ENCODE measurements at places on chromosomes 4 and X.

- DNase-seq = no peak
Observed at GRCh38 chr4:185011408-185011807, 6.9 kb upstream of the HELT start.

DNA sequence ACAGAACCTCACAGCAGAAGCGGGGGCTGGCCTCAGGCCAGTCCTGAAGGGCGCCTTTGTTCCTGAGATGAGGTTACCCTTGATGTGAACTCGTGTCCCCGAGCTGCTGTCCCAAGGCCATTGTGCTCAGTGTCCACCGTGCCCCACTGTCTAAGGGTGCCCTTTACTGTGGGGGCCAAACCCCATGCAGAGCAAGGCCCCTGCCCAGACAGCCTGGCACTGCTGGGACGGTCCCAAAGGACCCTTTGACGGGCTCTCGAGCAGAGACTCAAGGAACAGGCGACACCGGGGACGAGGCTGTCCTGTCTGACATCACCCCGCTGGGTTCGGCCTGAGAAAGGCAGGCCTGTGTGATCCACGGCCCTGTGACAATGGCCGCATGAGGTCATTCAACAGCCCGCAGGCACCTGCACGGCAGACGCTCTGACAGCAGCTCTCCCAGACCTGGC lies 100.6 kb downstream of the ABLIM2 start:
- DNase-seq = no peak

- peak; percentile 73 for DNase-seq
Observed at GRCh38 chr4:77849278-77849965, 13.2 kb upstream of the MRPL1 start.

DNA sequence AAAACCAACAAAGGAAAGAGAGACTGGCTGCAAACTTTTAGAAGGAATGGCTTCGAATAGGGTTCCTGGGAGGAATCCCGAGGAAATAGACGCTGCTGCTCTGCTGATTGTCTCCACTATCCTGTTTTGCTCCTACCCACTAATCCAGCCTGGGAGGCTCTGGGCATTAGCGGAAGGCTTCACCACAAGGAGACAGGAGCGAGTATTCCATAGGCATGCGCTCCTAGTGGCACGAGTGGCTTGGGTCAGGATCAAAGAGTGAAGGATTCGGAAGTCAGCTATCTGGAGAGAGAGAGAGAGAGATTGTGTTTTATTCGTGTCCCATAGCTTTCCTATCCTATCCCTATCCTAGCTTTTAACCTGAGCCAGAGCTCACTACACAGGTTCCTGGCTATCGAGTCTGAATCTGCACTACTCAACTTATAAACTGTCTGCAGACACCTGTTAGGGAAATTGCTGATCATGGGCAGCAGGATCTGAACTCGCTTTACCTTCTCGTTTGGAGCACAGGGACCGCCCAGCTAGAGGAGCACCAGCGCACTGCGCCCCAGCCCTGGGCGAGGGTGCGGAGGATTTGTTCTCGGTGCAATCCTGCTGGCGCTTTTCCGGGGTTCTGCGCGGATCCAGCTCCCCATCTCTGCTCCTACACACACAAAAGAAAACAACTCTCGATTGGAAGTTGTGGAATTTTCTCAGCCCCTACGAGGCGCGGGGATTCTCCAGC lies 740 bp upstream of the NPY2R start:
- no peak for DNase-seq

DNA sequence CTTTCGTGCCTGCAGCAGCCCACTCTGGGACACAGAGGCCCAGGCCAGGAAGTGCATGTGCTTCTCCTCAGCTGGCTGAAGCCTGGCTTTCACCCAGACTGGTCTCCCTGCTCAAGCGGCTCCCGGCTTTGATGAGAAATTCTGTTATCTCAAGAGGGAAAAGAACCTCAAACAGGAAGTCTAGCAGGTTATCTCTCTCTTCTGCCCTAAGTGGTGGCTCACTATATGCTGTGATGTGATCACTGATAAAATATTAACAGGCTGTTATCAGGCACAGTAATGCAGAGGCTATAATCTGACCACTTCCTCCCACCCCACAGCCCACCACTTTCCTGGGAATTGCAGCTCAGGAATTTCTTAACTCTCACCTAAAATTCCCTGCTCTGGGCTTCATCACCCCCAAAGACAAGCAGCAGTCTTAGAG lies 13.3 kb downstream of the CLDN2 start:
- no peak for DNase-seq

DNA sequence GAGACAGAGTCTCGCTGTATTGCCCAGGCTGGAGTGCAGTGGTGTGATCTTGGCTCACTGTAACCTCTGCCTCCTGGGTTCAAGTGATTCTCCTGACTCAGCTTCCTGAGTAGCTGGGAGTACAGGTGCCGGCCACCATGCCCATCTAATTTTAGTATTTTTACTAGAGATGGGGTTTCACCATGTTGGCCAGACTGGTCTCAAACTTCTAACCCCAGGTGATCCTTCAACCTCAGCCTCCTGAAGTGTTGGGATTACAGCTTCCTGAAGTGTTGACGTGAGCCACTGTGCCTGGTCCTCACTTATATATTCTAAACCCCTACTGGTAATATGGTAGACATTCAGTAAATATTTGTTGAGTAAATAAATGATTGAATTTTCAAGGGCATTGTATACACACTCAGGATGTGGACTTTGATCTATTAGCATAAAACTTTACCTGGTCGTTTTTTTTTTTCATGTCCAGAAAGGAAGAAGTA lies 33.0 kb downstream of the MTHFD2L start:
- no peak for DNase-seq

- DNase-seq = no peak
Observed at GRCh38 chr4:81195475-81195874, 19.5 kb downstream of the PRKG2 start.

All from immature natural killer cell (primary cell).